Fibroblast of skin of scalp (primary cell): ENCODE measurements at places on chromosomes 3 and 15.

DNA sequence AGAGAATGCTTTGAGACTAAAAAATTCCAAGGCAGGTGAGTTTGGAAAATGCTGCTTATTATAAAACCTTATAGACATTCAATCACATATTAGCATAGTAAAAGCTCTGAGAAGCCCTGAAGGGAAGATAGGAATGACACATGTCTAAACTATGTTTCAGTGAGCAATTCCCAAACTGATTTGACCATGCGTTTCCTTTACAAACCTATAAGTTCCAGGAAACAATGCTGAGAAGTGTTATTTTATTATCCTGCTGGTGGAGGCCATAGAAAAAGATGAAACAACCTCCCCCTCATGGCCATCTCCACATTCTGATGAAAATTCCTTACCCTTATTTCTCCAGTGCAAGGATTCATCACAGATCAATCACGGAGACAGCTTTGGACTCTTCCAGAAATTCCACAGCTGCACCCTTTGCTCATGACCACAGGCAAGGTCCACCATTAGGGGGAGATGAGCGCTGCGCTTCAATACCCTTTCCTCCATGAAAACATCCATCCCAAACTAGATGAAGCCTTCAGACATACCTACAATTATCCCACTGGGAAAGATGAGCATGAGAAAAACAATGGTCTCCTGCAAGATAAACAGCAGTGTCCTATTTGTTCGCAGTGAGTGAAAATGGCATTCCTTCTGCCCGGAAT lies 372.1 kb downstream of the MAGI1 start:
- DNase-seq = peak; percentile 56

DNA sequence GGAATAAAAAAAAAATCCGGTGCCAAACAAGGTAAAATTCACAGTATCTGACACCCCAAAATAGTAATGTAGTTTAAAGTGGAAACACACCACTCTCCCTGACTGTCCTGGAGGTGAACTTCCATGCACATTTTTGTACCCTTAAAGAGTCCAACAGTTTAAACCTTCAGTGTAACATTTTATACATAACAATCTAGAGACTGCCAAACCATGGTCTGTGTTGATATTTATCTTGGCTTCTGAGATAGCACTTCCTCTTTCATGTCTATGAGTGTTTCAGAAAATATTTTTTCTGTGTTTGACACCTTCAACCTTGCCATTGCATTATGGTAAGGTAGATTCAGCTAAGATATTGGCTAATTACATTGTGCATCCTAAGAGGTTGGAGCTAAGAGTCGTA lies 13.9 kb downstream of the TMEM45A start:
- DNase-seq = no peak

GRCh38 chr3:123154020-123154985 lies 47.4 kb upstream of the SEC22A start:
- no peak for DNase-seq

DNA sequence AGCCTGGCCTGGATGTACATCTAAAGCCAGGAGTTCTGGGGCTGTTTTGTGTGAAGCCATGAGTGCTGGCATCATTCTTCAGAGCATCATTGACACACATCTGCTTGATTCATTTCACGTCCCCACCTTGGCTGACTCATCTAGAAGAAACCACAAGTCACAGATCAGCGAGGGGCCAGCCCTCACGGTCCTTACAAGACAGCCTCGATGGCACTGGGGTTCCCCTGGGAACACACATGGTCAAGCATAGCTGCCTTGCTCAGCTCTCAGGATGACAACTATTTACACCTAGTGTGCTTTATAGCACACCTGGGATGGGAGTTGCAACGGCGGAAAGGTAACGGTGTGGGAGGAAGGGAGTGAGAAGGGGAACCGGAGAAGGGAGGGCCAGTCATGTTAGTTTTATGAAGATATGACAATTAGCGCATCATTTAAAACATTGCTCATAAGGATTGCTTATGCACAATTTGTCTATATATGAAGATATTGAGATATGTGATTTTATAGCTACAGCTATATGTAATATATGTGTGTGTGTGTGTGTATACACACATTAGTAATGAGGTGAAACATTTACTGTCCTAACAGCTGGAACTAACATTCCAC lies 227.1 kb downstream of the RPLP1 start:
- no peak for DNase-seq

GRCh38 chr15:99143242-99143641 lies 38.4 kb downstream of the SYNM start:
- no peak for DNase-seq

GRCh38 chr15:51709031-51709430 lies 27.7 kb downstream of the SCG3 start:
- DNase-seq = no peak

- no peak for DNase-seq
Measured at GRCh38 chr3:51478630-51479029, 21.2 kb downstream of the DCAF1 start.

DNA sequence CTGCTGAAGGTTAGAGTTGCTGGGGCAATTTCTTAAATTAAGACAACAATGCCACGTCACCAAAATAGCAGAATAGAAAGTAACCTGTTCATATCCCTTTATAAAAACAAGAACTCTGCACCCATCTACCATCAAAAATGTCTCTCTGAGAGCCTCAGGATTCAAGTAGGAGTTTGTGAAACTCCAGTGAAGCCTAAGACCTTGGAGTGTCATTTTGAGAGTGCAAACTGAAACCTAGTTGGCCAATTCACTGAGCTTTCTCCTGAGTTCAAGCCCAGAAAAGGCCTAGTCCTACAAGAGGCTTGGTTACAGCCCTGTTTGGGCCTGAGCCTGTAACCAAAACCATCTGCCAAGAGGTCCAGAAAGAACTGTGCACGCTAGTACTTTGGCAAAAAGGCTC lies 335.1 kb downstream of the EFHB start:
- no peak for DNase-seq

- no peak for DNase-seq
Measured at GRCh38 chr3:18483226-18483625, 58.1 kb upstream of the SATB1 start.

GRCh38 chr3:78792733-78793132 lies 975.1 kb downstream of the ROBO1 start:
- no peak for DNase-seq

- DNase-seq = no peak
Measured at GRCh38 chr3:79564192-79564591, 203.6 kb downstream of the ROBO1 start.

GRCh38 chr3:183884097-183884426 lies 618 bp downstream of the PARL start:
- DNase-seq = no peak

DNA sequence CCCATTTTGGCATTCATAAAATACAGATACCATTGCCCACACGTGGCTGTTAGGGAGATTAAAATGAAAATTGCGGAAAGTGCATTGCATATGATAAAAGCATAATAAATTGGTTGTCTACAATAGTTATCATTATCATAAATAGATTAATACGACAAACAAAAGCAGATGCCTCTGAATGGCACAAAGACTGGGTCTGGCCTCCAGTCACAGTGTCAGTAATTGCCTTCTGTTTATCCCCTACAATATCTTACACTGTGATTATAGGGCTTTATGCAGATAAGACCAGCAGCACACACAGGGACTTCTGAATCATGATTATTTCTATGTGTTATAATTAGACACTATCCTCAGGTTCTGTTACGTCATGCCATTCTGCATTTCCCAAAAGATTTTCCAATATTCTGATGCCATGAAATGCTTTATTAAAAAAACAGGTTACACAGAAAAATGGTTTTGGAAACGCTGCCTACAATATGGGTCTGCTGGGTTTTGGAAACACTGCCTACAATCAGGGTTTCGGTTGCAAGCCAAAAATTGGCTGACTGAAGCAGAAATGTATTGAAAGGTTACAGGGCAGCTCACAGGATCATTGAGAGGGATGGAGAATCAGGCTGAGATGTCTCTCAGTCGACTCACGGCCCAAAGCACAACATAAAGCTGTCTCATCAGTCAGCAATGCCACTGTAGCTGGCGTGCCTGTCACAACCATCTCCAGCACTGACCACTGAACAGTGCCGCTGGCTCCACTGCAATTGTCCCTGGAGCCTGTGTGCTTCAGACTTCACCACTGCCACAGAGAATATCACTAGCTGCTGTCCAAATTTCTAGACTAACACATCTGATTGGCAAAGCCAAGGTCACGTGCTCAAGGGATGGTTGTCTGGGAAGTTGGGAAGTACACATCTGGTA lies 248.1 kb downstream of the ERC2 start:
- peak; percentile 65 for DNase-seq

DNA sequence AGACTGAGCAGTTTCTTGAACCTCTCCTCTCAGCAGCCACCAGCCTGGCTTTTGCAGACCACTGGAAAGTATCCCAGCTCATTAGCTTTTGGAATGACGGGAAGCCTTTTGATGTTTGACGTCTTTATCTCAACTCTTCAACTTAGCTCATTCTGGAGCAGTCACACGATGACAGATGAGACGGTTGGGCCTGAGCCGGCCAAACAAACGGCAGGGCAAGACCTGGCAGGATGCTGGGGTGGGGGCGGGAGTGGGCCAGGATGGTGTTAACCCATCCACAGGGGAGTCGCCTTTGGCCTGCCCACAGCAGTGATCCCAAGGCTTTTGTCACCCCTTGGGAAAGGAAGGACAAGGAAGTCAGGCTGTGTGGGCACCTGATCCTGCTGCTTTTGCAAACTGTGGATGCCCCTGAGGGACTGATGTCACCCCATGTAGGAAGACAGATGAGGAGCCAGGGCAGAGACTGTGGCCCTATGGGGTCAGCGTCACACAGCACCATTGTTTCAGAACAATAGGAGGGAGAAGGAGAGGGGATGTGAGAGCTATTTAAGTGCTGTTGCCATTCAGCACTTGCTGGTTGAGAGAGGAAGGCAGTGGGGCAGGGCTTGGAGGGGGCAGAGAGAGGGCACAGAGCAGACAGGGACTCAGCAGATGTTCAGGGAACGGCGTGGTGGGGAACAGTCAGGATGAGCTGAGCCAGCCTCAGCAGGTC lies 121.9 kb upstream of the CTDSPL start:
- no peak for DNase-seq

- DNase-seq = no peak
Measured at GRCh38 chr15:39542385-39543065, 38.4 kb upstream of the THBS1 start.

DNA sequence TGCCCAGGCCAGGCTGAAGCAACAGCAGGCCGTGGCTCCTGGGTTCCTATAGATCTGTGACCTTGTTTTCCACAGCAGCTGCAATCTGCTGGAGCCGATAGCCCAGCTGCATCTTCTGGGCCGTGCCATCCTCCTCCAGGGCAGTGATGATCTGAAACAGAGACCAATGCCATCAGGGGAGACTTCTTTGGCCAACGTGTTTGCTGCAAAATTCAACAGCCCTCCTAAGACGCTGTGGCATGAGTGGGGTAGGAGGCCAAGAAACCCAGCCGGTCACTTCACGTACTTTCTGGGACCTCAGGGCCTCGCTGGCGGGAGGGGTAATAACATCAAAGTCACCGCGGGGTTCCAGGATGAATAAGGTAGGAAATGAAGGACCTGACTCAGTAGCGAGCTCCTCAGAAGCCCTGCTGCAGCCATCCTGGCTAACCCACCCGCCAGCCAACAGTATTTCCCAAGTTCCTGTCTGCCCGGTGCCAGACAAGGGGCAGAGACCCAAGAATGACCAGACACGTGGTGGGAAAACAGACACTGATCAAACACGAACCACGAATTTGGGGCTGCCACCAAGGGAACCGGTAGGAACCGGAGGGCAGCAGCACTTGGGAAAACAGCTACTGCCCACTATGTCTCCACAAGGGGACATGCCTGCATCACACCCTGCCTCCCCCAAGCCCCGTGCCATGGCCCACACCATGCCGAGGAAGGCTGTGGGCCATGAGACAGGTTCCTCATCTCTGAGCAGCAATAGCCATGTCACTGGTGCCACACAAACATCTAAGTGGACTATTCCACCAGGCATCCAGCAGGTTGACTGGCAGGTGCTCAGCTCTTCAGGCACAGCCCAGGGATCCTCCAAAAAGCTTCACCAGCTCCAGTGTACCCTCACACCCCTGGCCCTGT lies 25.2 kb downstream of the PLXNB1 start:
- DNase-seq = no peak

DNA sequence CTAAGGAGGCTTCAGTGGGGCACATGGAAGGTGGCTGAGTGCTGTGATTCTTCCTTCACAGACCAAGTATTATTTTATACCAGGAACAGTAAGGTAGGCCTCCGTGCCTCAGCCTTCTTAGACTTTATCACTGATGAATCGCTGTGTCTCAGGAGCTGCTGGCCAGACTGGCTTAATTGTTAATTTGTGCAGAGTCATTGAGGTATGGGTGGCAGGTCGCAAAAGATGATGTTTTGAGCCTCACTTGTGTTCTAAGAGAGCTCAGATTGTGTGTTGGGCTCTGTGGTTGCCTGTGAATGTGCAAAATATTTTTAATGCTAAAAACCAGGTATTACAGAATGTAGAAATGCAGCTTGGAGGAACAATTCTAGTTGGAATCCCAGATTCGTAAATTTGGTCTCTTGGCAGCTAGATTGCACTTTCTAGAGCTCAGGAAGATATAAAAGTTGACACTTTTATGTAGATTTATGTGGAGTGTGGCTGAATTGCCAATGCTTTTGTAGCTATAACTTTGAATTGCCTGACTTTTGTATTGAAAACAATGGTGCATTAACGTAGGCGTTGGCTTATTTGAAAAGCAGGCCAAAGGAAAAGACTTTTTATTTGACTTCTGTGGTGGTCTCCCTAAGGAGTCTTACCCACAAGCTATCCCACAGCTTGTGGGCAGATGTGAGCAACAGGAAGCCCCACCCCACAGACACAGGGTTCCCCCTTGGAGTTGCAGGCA lies 53.4 kb downstream of the LARS2 start:
- peak; percentile 8 for DNase-seq

DNA sequence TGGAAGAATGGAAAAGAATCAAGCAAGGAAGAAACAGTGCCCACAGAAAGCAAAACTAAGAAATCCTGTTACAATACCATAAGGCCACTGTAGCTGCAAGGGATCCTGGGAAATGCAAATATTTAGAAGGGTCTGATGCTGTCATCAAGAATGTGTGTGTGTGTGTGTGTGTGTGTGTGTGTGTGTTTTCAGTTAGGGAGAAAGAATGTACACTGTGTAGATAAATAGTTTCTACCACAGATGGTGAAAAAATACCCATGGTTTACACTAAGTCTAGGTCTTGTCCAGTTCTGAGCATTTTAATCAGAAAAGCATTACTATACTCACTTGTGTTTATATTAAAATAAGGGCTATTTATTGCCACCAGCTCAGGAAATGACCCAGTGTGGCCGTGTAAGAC lies 355.0 kb downstream of the RBMS3 start:
- DNase-seq = peak; percentile 43

GRCh38 chr3:8341821-8342247 lies 159.8 kb upstream of the LMCD1 start:
- peak; percentile 75 for DNase-seq

DNA sequence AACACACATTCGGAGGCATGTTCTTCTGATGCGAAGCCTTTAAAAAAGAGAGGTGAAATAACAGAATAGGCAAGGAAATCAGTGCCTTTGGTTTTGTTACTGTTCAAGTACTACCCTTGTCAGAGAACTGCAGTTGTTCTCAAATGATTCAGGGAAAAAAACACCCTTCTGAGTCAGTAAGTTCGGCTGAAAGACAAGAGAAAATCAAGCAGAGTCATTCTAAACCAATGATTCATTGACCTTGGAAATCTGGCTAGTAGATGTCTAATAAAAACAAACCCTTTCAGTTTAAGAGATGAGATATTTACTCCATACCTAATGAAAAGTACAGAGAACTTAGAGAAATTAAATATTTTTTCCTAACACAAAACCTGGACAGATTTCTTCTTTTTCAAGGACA lies 72.7 kb upstream of the ABI3BP start:
- peak; percentile 92 for DNase-seq

GRCh38 chr15:58527573-58528187 lies 95.9 kb downstream of the LIPC start:
- DNase-seq = no peak

- peak; percentile 20 for DNase-seq
Measured at GRCh38 chr15:54304321-54304720, 326.1 kb downstream of the UNC13C start.
